ENCODE measurements at places on chromosomes 13 and 19. TPM values are rescaled to one million over a fixed set of nuclear protein-coding genes. Genes with fewer than 3 reads are reported as not detected.

DNA sequence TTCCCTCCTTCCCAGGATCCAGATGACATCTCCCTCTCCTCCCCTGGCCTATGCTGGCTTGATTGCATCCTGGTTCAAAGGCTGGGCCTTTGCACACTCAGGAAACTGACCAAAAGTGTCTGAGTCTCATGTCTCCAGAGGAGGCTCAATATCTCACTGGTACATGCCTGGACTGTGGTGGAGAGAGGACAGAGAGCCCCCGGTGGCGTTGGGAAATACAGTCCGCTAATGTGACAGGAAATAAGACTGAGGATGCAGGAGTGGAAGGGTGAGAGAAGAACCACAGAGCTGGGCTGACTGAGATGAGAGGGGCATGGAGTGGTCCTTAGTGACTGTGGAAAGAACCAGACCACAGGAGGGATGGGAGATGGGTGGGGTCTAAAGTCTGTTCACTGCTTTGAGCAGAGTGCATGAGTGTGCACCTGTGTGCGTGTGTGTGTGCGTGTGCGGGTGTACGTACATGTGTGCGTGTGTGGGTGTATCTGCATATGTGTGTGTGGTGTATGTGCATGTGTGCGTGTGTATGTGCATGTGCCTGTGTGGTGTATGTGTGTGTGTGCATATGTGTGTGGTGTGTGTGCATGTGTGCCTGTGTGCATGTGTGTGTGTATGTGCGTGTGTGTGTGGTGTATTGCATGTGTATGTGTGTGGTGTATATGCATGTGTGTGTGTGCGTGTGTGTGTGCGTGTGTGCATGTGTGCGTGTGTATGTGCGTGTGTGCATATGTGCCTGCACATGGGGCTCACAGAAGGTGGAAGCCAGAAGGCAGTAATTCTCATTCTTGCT, 1.9 kb downstream of the SIGLEC5 start:
- H3K4me3 ChIP-seq, result no peak overlapping the region
- DNase-seq, result no peak
- no peak overlapping the region for H3K27ac ChIP-seq
- no peaks in the 10 kb centered on the region for H3K27me3 ChIP-seq
- no peaks in the 10 kb centered on the region for H3K4me1 ChIP-seq

The GPC6 gene
- total RNA-seq, result 31.4 TPM

GRCh38 chr13:30147421-30147820, 159.9 kb downstream of the KATNAL1 start:
- no peak overlapping the region for H3K4me3 ChIP-seq
- peaks cover 9% of the 10 kb centered on the region for H3K4me1 ChIP-seq
- H3K36me3 ChIP-seq, result no peaks in the 10 kb centered on the region
- H3K27me3 ChIP-seq, result no peaks in the 10 kb centered on the region
- no peak overlapping the region for H3K27ac ChIP-seq

DNA sequence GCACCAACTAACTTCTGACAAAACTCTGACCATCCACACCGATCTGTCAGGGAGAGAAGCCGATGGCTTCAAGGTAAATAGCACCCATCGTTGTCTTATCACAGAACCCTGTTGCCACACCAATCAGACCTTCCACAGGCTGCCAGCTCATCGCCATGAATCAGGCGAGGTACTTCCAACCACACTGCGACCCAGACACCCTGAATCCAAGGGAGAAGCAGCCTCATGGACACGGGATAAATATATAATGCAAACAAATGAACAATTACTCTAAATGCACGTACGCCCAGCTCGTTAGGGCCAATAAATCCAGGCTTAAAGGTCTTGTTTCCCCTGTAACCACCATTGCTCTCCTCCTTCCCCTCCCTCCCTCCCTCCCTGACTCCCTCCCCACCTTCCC, 20.8 kb downstream of the RANBP3 start:
- no peak overlapping the region for H3K4me3 ChIP-seq
- H3K36me3 ChIP-seq, result no peaks in the 10 kb centered on the region
- no peaks in the 10 kb centered on the region for H3K27me3 ChIP-seq
- H3K27ac ChIP-seq, result peak overlapping the region; percentile 95
- peaks cover 92% of the 10 kb centered on the region for H3K4me1 ChIP-seq

- H3K27me3 ChIP-seq, result no peaks in the 10 kb centered on the region
- no peak overlapping the region for H3K4me3 ChIP-seq
- H3K36me3 ChIP-seq, result no peaks in the 10 kb centered on the region
- DNase-seq, result no peak
These were observed 494.8 kb downstream of the TBC1D4 start for GRCh38 chr13:74987124-74987690.

The NCCRP1 gene
- 10.3 TPM for total RNA-seq

The RXFP2 gene
- not detected for total RNA-seq

- no peak overlapping the region for H3K4me3 ChIP-seq
- no peaks in the 10 kb centered on the region for H3K36me3 ChIP-seq
- DNase-seq, result no peak
- no peak overlapping the region for H3K27ac ChIP-seq
These were observed 16.0 kb downstream of the CRTC1 start for GRCh38 chr19:18699403-18700054.

GRCh38 chr13:41934994-41935393, 25.9 kb downstream of the VWA8 start:
- no peak overlapping the region for H3K4me3 ChIP-seq
- no peaks in the 10 kb centered on the region for H3K36me3 ChIP-seq
- no peaks in the 10 kb centered on the region for H3K27me3 ChIP-seq
- DNase-seq, result no peak

GRCh38 chr13:106332621-106333020, 202.8 kb downstream of the EFNB2 start:
- no peak for DNase-seq
- no peaks in the 10 kb centered on the region for H3K4me1 ChIP-seq
- H3K27ac ChIP-seq, result no peak overlapping the region
- H3K36me3 ChIP-seq, result no peaks in the 10 kb centered on the region
- no peak overlapping the region for H3K4me3 ChIP-seq

- H3K27me3 ChIP-seq, result no peaks in the 10 kb centered on the region
- DNase-seq, result peak; percentile 34
- H3K36me3 ChIP-seq, result no peaks in the 10 kb centered on the region
- peak overlapping the region; percentile 53 for H3K27ac ChIP-seq
- peaks cover 12% of the 10 kb centered on the region for H3K4me1 ChIP-seq
These were observed 1.3 kb downstream of the GADD45B start for GRCh38 chr19:2477141-2477710.

DNA sequence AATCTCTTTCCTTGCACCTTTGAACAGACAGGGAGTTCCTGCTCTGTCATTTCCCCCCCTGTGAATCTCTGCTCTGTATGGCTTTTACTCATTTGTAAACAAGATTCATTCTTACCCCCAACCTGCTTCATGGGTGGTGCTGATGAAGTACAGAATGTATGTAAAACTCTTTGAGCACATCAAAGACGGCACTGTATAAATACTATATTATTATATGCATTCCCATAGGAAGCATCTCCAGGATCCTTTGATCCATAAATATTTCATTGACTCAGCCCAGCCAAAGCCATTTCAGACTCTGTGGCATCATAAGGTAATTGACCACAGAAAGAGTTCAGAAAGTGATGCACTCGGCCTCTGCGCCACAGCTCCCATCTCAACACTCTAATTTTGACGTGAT, 208.7 kb downstream of the EFNB2 start:
- no peaks in the 10 kb centered on the region for H3K36me3 ChIP-seq
- H3K4me1 ChIP-seq, result no peaks in the 10 kb centered on the region
- H3K27me3 ChIP-seq, result no peaks in the 10 kb centered on the region
- H3K4me3 ChIP-seq, result no peak overlapping the region

DNA sequence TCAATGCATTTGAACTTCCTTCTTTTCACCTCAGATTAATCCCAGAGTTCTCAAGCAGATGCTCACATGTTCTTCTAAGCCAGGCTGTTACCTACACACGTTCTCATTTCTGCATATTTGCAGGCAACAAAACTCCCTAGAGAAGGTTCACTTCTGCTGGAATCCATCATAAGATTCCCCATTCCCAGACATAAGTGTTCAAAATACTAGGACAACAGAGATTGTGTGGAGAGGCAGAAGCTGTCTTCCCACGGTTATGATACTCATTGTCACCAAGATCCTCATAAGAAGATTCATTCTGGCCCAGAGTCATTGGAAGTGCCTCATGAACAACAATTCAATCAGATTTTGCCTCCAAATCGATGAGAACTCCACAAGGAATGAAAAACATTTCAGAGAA, 931.6 kb upstream of the MIR17HG start:
- H3K4me3 ChIP-seq, result no peak overlapping the region
- H3K36me3 ChIP-seq, result no peaks in the 10 kb centered on the region
- H3K27ac ChIP-seq, result no peak overlapping the region
- no peaks in the 10 kb centered on the region for H3K4me1 ChIP-seq

DNA sequence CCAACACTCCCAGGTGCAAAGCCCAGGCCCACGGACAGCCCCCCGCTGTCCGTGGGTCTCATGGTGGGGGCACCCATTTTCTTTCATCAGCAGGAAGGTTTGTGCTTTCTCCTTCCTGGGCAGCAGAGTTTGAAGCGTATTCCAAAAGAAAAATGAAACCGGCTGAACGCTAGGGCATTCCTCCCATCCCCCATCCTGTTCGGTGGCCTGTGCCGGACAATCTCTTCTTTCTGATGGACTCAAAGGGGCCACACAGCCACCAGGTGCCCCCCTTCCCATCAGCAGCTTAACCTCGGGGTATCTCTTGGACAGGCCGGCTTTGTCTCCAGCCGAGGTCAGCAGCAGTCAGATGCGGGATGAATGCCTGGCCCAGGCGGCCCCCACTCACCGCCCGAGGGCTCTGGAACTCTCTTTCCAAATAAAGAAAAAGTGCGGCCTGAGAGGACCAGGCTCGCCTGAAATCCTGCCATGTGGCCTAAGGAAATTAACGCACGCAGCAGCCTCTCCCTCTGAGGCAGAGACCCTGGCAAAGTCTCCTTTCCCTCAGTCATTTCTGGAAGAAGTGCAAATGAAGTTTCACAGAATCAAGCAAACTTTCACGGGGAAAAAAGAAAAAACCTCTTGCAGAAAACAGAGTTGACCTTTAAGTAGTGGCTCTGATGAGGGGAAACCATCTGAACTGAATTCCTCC, 67.8 kb downstream of the RASA3 start:
- no peaks in the 10 kb centered on the region for H3K36me3 ChIP-seq
- H3K4me3 ChIP-seq, result no peak overlapping the region
- no peaks in the 10 kb centered on the region for H3K27me3 ChIP-seq
- H3K27ac ChIP-seq, result peak overlapping the region; percentile 41
- peaks cover 24% of the 10 kb centered on the region for H3K4me1 ChIP-seq

DNA sequence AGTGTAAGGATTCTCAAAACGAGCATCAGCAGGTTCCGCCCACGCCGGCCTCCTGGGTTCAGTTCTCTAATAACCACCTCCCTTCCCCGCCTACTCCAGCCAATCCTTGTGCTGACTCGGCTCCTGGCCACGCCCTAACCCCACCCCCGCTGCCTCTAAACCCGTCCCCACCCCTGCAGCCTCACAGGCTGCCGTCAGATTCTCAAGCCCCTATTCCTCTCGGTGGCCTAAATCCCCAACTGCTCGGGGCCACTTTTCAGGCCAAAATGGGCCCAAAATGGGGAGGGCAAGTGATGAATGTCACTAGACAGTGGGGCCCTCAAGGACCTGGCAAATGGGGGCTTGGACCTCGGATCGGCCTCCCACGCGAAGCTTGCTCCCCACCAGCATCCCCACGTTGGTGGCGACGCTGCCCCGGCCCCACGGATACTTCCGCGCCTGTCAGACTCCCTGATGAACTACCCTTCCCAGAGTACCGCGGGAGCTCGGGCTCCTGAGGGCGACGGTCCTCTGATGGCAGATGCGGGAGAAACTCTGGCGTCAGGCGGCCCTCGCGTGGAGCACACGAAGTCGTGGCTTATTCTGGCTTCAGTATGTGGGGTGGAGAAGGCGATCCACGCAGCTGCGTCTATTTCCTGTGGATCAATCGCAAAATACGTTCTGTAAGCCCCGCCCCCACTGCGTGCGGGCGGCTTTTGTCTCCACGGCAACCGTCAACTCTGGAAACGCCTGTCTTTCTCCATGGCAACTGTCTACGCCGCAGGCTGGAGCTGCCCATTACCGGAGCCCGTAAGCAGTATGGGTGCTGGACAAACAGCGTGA, 24.8 kb downstream of the ZNF473 start:
- peak overlapping the region; percentile 41 for H3K4me3 ChIP-seq
- H3K27ac ChIP-seq, result no peak overlapping the region
- no peaks in the 10 kb centered on the region for H3K4me1 ChIP-seq
- H3K27me3 ChIP-seq, result no peaks in the 10 kb centered on the region
- H3K36me3 ChIP-seq, result peaks cover 10% of the 10 kb centered on the region
- DNase-seq, result peak; percentile 85

DNA sequence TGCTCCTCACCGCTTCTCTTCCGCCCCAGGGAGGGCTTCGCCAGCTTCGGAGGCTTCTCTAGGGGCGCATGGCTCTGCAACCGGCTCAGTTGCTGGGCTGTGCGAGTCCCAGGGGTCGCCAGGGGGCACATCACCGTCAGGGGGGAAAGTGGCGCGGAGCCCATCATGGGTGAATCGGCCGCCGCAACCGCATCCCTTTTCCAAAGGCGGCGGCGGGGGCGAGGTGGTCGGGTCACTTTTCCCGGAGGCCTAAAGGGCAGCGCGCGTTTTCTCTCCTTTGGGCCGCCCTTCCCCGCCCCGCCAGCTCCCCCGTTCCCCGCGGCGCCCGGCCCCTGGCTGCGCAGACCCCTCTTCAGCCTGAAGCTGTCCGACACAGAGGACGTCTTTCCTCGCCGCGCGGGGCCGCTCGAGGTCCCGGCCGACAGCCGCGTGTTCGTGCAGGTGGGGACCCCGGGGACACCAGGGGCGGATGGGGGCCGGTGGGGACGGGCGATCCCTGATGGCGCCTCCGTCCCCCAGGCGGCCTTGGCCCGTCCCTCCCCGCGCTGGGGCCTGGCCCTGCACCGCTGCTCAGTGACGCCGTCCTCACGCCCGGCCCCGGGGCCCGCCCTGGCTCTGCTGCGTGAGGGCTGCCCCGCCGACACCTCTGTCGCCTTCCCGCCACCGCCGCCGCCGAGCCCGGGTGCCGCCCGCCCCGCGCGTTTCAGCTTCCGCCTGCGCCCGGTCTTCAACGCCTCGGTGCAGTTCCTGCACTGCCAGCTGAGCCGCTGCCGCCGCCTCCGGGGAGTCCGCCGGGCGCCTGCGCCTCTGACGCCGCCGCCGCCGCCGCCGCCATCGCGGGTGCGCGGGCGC, 1.7 kb downstream of the TGFBR3L start:
- peak overlapping the region; percentile 29 for H3K4me3 ChIP-seq
- H3K27ac ChIP-seq, result no peak overlapping the region
- peaks cover 51% of the 10 kb centered on the region for H3K27me3 ChIP-seq
- DNase-seq, result peak; percentile 34
- peaks cover 13% of the 10 kb centered on the region for H3K36me3 ChIP-seq
- H3K4me1 ChIP-seq, result peaks cover 5% of the 10 kb centered on the region

The NCR1 gene
- not detected for total RNA-seq

- no peaks in the 10 kb centered on the region for H3K4me1 ChIP-seq
- H3K4me3 ChIP-seq, result no peak overlapping the region
- H3K27me3 ChIP-seq, result no peaks in the 10 kb centered on the region
- H3K27ac ChIP-seq, result no peak overlapping the region
- H3K36me3 ChIP-seq, result no peaks in the 10 kb centered on the region
These were observed 165.9 kb downstream of the TEX29 start for GRCh38 chr13:111486331-111486730.

Data from cardiac muscle cell (in vitro differentiated cells and primary cell).